ENCODE measurements at places on chromosomes 12 and 14. TPM values are rescaled to one million over a fixed set of nuclear protein-coding genes. Genes with fewer than 3 reads are reported as not detected.

LRRC74A gene
- not detected for total RNA-seq

BCL2L14 gene
- not detected for total RNA-seq

DNA sequence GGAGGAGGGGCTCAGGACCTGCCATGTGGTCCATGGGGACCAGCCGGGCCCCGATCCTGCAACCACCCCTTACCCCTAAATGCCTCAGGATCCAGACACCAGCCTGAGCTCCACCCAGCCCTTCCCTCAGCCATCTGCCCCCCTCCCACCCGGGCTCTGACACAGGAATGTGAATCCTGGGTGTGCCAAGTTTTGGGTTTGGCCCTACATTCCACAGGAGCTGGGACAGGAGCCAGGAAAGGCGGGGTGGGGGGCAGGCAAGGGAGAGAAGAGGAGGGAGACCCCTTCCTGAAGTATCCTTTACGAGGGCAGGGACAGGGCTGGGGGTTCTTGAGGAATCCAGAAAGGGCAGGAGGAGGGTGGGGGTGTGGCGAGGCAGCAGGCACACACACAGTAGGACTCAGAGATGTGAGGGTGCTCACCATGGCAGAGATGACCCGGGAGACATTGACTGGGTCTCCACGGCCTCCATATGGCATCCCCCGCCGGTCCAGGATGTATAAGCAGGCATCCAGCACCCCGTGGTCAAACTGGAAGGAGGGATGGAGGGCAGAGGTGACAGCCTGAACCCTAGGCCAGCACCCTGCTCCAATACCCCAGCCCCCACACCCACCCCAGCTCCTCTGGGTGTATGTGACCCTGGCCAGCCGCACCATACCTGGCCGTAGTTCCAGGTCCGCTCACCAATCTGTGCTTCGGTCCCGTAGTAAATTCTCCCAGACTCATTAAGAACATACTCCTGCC lies 3.5 kb downstream of the TGM1 start:
- no peak overlapping the region for H3K4me3 ChIP-seq
- peaks cover 8% of the 10 kb centered on the region for H3K4me1 ChIP-seq
- H3K27me3 ChIP-seq, result no peaks in the 10 kb centered on the region

- H3K27ac ChIP-seq, result no peak overlapping the region
- DNase-seq, result no peak
- no peak overlapping the region for H3K4me3 ChIP-seq
Measured at GRCh38 chr12:95083471-95083870, 10.1 kb upstream of the NR2C1 start.

NFE2 gene
- not detected for total RNA-seq

DNA sequence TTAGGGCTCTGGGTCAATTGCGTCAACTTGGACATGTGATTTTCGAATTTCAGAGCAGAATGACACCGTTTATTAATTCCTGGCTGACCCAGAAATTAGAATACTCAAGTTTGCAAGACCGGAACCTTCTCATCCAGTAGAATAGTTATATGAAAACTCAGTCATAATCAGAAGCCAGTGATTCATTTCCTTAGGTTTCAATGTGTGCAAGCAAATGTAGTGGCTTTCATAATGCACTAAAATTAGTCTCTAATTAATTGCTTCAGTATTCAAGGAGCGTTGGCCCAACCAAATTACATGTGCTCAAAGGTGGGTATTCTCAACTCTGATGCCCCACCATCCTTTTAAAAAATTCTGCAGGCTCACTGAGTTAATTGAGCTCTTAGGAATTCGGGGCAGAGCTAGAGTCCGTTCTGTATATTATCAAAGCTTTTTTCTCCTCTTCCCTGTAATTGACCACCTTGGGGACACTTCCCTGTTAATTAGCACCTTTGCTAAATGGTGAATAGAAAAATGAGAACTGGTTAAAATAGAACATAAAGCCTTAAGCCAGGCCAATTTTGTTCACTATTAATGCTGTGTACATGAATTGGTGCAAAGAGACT lies 55.4 kb downstream of the DAO start:
- no peaks in the 10 kb centered on the region for H3K36me3 ChIP-seq
- H3K27ac ChIP-seq, result no peak overlapping the region
- peaks cover 32% of the 10 kb centered on the region for H3K27me3 ChIP-seq
- no peak for DNase-seq

DNAAF2 gene
- total RNA-seq, result 12.7 TPM

GRCh38 chr12:26878661-26879119 lies 45.7 kb upstream of the ITPR2 start:
- H3K27ac ChIP-seq, result no peak overlapping the region
- peaks cover 3% of the 10 kb centered on the region for H3K27me3 ChIP-seq
- H3K4me1 ChIP-seq, result no peaks in the 10 kb centered on the region
- no peak for DNase-seq

DNA sequence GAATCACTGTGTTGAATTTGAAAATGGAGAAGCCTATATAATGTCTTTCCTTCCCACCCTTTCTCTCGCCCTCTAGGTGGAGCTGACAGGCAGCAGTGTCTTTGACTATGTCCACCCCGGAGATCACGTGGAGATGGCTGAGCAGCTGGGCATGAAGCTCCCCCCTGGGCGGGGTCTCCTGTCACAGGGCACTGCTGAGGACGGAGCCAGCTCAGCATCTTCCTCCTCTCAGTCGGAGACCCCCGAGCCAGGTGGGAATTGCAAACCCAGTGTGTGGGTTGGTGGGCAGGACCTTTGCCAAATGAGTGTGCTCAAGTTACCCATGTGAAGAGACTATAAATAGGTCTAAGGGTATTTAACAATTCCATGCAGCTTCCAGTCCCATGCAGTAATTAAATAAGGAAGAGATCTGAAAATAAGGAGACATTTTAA lies 274.7 kb downstream of the EGLN3 start:
- peak overlapping the region; percentile 12 for H3K4me3 ChIP-seq
- no peaks in the 10 kb centered on the region for H3K36me3 ChIP-seq
- peak overlapping the region; percentile 14 for H3K27ac ChIP-seq
- DNase-seq, result peak; percentile 77
- peaks cover 47% of the 10 kb centered on the region for H3K4me1 ChIP-seq

DNA sequence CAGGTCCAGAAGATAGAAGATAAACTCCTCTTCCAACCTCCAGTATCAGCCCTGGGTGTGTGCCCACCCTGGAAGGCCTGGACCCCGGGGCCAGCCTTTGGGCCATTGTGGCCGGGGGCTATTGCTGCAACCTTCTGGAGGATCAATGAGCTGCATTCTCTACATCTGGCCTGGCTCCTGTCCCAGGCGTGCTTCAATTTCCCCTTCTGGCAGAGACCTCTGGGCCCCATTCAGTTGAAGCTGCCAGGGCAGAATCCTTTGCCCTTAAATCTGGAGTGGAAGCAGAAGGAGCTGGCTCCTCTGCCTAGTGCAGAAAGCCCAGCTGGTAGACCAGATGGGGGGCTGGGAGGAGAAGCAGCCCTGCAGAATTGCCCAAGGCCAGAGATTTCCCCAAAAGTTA lies 10.0 kb downstream of the NYNRIN start:
- H3K36me3 ChIP-seq, result no peaks in the 10 kb centered on the region
- H3K27ac ChIP-seq, result no peak overlapping the region
- no peaks in the 10 kb centered on the region for H3K27me3 ChIP-seq
- H3K4me3 ChIP-seq, result no peak overlapping the region

DNA sequence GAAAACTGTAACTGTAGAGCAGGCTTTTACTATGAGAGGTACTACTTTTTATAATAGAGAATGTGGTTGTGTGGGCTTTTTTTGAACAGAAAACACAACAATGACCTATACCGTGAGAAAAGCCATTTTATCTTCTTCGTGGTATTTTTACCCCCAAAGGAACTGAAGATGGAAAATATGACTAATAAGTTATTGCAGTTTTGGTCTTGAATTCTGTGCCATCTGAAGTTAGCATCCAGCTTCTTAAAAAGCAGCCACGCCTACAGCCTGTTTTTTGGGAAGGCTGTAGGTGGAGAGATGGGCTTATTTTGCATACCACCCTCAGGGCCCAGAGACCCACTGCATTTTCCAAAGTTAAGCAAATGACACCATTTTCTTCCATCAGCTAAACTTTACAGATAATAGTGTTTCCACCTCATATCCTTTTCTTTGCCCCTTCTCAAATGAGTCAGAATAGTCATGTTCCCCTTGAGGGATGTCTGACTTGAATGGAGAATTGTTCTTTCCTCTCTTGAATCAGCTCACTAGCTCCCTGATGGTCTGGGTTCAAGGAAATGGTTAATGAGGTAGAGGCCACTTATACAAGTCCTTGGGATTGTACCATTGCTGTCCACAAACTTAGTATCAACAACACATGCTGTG lies 53.0 kb downstream of the TBC1D30 start:
- no peak for DNase-seq
- no peak overlapping the region for H3K27ac ChIP-seq
- H3K4me3 ChIP-seq, result no peak overlapping the region

LHX5 gene
- not detected for total RNA-seq

DNA sequence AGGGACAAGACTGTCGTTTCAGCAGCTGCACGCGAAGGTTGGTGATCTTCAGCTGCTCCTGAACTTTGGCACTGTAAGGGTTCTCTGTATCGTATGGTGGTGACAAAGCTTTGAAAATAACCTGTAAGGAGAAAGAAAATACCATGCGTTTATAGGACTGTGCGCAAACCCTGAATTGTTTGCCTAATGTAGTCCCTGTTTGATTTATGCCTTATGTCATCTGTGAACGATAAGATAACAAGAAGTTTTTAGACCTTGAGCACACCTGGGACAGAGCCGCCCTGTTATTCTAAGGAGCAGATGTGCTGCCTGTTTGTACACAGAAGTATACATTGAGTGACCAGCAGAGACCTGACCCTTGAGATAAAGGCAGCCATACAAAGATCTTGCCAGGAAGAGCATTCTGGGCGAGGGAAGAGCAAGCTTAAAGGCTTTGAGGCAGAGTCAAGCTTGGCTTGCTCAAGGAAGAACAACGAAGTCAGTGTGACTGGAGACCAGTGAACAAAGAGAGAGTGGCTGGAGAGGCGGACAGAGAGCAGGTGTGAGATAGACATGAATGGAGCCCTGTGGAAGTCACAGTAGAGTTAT lies 52.4 kb downstream of the NTN4 start:
- H3K4me3 ChIP-seq, result no peak overlapping the region
- no peaks in the 10 kb centered on the region for H3K27me3 ChIP-seq
- DNase-seq, result no peak
- no peak overlapping the region for H3K27ac ChIP-seq

DNA sequence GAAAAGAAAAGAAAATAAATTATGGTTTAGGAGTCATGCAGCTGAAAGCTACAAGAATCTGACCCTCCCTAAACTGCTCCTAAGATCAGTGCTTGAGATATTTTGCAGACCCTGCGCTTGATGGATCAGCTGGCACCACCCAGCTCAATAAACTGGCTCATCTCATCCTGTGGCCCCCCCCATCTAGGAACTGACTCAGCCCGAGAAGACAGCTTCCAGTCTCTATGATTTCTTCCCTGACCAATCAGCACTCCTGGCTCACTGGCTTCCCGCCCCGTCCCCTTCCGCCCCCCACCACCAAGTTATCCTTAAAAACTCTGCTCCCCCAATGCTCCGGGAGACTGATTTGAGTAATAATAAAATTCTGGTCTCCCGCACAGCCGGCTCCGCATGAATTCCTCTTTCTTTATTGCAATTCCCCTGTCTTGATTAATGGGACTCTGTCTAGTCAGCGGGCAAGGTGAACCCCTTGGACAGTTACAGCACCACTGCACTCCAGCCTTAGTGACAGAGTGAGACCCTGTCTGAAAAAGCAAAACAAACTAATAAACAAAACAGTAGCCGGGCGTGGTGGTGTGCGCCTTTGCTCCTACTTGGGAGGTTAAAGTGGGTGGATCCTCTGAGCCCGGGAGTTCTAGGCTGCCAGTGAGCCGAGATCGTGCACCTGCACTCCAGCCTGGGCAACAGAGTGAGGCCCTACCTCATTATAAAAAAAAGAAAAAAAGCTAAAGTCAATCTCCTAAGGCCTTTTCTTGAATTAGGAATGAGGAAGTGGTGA lies 24.5 kb upstream of the SPTLC2 start:
- no peak overlapping the region for H3K27ac ChIP-seq
- H3K36me3 ChIP-seq, result no peaks in the 10 kb centered on the region
- no peak for DNase-seq
- H3K4me1 ChIP-seq, result peaks cover 9% of the 10 kb centered on the region

- DNase-seq, result no peak
- H3K4me1 ChIP-seq, result no peaks in the 10 kb centered on the region
- H3K4me3 ChIP-seq, result no peak overlapping the region
- no peaks in the 10 kb centered on the region for H3K36me3 ChIP-seq
- H3K27me3 ChIP-seq, result no peaks in the 10 kb centered on the region
- no peak overlapping the region for H3K27ac ChIP-seq
Measured at GRCh38 chr12:22124987-22125386, 79.0 kb downstream of the CMAS start.

IAPP gene
- total RNA-seq, result not detected

DNA sequence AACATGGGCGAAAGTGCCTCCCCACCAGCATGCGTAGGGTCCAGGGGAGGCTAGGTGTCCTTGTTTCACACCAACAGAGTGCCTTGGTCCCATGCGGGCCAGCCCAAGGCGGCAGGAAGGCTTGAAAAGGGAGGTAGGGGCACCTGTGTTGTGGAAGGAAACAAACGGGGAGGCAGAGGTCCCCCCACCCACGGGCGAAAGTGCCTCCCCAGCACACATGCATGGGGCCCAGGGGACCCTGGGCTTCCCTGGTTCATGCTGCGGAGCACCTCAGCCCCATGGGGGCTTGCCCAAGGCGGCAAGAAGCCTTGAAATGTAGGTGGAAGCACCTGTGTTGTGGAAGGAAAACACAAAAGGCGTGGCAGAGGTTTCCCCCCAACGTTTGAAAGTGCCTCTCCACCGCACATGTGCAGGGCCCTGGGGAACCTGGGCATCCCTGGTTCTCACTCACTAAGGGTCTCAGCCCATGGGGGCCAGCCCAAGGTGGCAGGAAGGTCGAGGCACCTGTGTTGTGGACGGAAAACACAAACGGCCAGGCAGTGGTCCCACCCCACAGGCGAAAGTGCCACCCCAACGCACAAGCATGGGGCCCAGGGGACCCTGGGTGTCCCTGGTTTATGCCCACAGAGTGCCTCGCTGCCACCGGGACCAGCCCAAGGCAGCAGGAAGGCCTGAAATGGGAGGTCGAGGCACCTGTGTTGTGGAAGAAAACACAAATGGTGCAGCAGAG lies 374.7 kb downstream of the ALG10 start:
- no peak overlapping the region for H3K27ac ChIP-seq
- no peaks in the 10 kb centered on the region for H3K4me1 ChIP-seq
- no peak overlapping the region for H3K4me3 ChIP-seq

PPP1R36 gene
- total RNA-seq, result not detected

DNA sequence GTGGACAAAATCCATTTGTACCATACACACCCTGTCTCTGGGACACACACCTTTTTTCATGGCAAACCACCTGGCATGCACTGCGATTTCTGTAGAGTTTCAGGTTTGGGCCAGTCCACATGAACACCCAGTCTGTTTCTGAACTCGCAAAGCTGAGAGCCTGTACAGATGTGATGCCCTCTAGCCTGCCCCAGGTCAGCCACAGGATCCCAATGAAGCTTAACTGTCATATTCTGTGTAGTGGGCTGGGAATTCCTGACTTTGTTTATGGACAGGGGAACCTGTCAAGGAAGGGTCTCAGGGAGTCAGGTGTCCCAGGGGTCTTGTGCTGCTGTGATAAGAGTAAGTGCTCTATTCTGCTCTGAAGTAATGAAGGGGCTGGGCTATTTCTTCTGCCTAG lies 39.8 kb downstream of the CPM start:
- H3K27ac ChIP-seq, result no peak overlapping the region
- H3K36me3 ChIP-seq, result no peaks in the 10 kb centered on the region
- DNase-seq, result peak; percentile 68
- no peak overlapping the region for H3K4me3 ChIP-seq

- no peaks in the 10 kb centered on the region for H3K4me1 ChIP-seq
- no peak overlapping the region for H3K4me3 ChIP-seq
- DNase-seq, result no peak
- no peak overlapping the region for H3K27ac ChIP-seq
- no peaks in the 10 kb centered on the region for H3K36me3 ChIP-seq
- no peaks in the 10 kb centered on the region for H3K27me3 ChIP-seq
Measured at GRCh38 chr12:42935756-42936155, 346.2 kb upstream of the PRICKLE1 start.

Measured in SJSA1 (cell line).